ENCODE measurements at places on chromosomes 7 and 10.

GRCh38 chr7:83451501-83452045 lies 197.4 kb downstream of the SEMA3E start:
- DNase-seq, result no peak

- DNase-seq, result no peak
Measured at GRCh38 chr7:152902054-152902453, 142.5 kb downstream of the ACTR3B start.

DNA sequence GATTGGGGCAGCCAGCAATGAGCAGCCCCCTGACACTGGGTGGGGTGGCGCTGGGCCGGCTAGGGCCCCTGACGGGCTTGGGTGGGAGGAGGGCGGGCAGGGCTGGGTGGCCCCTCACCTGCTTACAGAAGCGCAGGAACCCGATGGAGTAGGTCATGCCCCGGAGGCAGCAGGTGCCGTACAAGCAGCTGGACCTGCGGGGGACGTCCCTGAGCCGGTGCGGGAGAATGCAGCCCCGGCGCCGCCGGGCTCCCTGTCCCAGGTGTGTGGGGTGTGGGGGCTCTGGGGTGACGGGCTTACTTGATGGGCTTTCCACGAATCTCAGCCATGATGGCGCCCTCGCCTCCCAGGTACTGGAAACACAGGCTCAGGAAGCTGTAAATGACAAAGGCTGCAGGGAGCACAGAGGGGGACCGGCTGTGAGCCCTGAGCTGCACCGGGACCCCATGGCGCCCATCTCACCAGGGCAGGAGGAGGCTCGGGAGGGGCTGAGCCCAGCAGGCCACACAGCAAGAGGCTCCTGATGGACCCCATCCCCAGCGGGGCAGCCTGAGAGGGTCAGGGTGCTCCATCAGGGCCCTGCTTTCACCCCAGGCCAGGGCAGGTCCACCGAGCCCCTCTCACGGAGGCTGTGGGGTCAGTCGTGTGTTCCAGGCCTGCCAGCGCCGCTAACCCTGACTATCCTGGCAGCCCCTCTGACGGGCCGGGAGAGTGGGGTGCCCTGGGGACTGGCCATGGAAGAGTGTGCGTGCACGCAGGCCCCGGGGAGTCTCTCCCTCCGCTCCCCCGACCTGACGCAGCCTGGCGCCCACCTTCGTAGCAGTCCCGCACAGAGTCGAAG lies 5.8 kb downstream of the TMEM184A start:
- no peak for DNase-seq

GRCh38 chr7:20388084-20388483 lies 57.4 kb downstream of the ITGB8 start:
- no peak for DNase-seq

DNA sequence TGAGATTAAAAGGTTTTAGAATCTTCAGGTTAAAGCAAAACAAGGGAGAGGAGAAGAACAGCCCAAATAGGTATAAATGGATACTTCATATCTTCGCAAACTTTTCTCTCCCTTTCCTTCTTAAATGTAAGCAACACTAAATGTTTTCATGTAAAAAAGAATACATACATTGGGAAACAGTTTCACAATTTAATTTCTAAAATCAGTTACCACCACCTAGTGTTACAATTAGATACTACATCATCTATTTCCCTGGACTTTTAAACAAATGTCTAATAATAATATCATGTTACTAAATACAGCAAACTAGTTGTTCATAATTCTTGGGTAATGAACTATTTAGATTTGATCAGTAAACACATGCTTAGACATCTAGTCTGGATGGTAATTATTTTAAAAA lies 35.8 kb downstream of the MINDY3 start:
- DNase-seq, result no peak

DNA sequence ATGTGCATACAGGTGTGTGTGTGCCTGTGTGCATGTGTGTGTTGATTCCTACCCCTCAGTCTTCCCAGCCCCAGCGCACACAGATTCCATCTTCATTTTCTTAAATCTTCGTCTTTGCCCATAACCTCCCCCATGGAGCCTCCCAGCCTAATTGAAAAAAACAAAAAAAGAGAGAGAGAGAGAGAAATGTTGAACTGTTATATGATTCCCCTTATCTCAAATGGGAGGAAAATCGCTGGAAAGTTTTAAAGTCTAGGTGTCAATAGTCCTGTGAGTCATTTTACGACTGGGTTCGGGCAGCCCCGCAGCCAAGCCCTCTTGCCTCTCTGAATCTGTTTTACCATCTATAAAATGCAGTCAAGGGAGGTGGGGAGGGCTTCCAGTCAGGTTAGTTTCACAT lies 60.9 kb downstream of the SPOCK2 start:
- DNase-seq, result no peak

DNA sequence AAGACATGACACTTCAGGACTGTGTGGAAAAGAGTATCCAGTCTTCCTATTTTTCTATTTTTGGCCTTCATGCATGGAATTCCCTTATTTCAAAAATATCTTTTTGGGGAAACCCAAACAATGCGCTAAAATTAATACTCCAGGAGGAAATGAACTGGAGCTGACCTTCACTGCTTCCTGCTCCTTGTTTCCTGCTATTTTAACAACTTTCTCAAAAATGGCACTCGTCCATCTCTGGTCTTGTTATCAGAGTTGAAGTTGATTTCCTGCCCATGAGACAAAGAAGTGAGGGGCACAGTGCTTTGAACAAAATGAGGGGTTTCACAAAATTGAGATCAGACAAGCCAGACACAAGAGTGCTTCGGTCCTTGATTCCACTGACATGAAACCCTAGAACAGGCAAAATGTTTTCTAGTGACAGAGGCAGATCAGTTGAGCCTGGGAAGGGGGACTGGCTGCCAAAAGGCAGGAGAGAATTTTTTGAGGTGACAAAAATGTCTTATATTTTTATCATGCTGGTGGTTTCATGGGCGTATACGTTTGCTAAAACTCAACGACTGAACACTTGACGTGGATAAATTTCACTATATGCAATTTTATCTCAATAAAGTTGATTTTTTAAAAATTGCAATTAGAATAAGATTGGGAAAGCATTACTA lies 193.2 kb downstream of the CREB5 start:
- peak; percentile 29 for DNase-seq

GRCh38 chr7:74280985-74281384 lies 8.2 kb upstream of the CLIP2 start:
- no peak for DNase-seq

DNA sequence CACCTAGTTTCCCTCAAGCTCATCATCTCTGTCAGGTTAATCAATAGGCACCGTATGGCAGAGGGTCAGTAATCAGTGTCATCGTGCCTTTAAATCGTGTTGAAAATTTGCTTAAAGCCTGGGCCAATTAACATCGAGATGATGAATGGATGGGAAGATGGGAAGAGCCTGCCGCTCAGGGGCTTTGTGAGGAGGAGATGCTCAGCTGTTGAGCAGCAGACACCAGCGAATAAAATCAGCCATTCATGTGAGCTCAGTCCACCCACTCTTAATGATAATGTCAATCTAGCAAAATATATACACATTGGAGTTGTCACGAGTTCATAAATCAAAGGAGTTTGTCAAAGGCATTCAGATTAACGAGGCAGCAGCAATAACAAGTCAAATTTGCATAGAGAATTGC lies 97.7 kb downstream of the BTRC start:
- DNase-seq, result no peak

- DNase-seq, result no peak
Measured at GRCh38 chr10:57897611-57898010, 370.1 kb downstream of the IPMK start.

- DNase-seq, result no peak
Measured at GRCh38 chr7:84177758-84178412, 16.7 kb downstream of the SEMA3A start.

Measured in right forelimb (tissue), 1 donor.